Activated naive CD4-positive, alpha-beta T cell (primary cell): ENCODE measurements at places on chromosomes 1 and 21.

- DNase-seq: no peak
Measured at GRCh38 chr1:210516092-210516656, 187.5 kb downstream of the HHAT start.

- no peak for DNase-seq
Measured at GRCh38 chr1:41847733-41848132, 71.0 kb downstream of the HIVEP3 start.

- no peak for DNase-seq
Measured at GRCh38 chr21:29121759-29122158, 8.7 kb upstream of the MAP3K7CL start.

DNA sequence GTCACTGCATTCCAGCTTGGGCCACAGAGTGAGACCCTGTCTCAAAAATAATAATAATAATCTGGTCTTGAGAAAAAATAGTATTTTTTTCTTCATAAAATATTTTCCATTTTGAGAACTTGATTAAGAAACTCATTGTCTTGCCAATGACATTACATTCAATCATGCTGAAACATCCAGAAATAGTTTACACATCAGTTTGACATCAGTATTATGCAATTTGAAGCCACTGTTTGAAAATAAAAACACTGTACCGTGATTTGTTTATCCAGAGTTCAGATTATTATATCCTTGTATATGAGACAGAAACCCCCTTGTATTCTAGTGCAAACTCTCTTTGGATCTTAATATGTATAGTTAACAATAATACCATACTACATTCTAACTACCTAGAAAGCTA is 6.9 kb downstream of the FMO2 start:
- DNase-seq: no peak

GRCh38 chr1:89070509-89070908 is 5.5 kb upstream of the GBP1 start:
- DNase-seq: no peak

GRCh38 chr21:31781737-31782136 is 49.8 kb upstream of the SCAF4 start:
- DNase-seq: no peak

GRCh38 chr1:186404454-186405051 is 28.9 kb downstream of the ODR4 start:
- DNase-seq: no peak

GRCh38 chr1:35030338-35030737 is 1.4 kb downstream of the ZMYM6 start:
- DNase-seq: no peak

- DNase-seq: no peak
Measured at GRCh38 chr1:14543191-14543840, 55.2 kb upstream of the KAZN start.
